ENCODE measurements at places on chromosomes 5 and 9. TPM values are rescaled to one million over a fixed set of nuclear protein-coding genes. Genes with fewer than 3 reads are reported as not detected.
A peak's percentile ranks its signal among the peaks of the same experiment; 100 is the strongest.

GRCh38 chr9:110579034-110579861 lies at the start of gene SVEP1:
SVEP1 (minus strand) TSS chr9:110579741; CDS start chr9:110579543, 198 bp downstream.
- peak; percentile 20 for DNase-seq

BASP1 gene
- 48.8 TPM for total RNA-seq

DNA sequence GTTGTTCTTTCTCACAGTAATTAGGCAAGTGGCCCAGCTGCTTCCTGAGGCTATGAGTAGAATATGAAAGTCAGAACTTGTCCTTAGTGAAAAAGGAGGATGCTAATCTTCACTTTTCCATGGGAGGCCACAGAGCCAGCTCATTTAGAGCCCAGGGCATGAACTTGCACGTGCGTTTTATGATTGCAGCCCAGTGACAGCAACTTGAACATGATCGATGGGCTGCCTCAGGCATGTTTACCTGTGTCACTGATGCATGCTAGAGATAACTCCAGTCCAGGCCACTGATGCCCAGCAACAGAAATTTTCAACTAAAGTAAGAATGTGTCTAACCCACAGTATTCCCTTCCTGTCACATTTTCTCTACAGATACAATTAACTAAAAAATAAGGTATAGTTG lies 179.3 kb downstream of the CTNND2 start:
- no peak for DNase-seq

DNA sequence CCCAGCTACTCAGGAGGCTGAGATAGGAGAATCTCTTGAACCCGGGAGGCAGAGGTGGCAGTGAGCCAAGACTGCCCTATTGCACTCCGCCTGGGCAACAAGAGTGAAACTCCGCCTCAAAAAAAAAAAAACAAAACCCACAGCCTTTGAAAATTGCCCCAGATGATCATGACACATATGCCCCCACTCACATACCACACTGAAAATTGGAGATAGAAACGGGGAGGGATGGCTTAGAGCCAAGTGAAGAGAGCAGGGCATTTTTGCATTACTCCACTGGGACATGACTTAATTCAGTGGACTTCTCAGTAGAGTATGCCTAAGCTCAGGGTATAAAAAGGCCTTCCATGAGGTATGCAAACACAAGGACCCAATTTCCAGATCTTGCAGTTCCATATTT lies 309.3 kb downstream of the BNC2 start:
- no peak for DNase-seq

DNA sequence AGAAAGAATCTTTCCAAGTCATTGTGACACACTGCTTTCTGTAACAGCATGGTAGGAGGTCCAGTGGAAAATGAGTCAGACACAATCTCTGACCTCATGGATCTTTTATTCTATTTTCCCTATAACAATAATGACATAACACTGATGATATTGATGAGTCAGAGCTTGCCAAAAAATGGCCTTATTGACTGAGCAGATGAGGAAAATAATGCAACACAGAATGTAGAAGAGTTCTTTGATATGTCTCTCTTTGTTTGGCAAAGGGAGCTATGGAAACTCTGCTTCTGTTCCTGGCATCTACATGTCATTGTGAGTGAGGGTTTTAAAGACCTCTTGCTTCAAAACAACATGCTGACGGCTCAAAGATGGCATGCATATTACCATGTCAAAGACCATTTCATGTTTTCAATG lies 443.1 kb upstream of the ZNF608 start:
- DNase-seq: no peak

GRCh38 chr5:77993855-77994318 lies 217.7 kb upstream of the TBCA start:
- DNase-seq: no peak

GRCh38 chr5:170342153-170342725 lies 44.7 kb upstream of the LCP2 start:
- DNase-seq: no peak

MLANA gene
- not detected for total RNA-seq

PCDHA11 gene
- 0.21 TPM for total RNA-seq

DNA sequence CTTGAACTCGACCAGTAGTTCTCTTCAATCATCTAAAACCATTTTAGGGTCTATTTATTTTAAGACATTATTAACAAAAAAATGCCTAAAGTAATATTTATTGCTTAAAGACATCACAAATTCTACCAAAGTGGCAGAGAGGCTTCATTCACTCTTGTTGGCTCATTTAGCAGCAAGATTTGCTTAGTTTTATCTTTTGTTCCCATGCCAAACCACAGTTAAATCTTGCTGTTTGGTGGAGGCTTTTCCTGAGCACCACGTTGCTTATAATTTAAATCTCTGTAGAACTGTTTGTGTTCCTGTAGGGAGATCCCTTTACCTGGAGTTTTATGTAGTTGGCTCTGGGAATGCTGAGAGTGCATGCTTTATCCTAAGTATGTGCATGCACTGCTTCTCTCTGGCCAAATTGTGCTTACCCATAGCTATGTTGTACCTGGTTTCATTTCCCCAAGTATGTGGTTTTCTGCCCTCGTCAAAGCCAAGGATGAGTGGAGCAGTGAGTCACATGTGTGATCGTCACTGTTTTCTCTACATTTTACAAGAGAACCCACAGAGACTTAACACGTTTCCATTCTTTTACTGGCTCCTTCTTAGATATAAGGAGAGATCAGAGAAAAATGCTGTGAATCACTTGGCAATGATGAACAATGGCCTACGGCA lies 42.1 kb upstream of the MAST4 start:
- DNase-seq: no peak

DNA sequence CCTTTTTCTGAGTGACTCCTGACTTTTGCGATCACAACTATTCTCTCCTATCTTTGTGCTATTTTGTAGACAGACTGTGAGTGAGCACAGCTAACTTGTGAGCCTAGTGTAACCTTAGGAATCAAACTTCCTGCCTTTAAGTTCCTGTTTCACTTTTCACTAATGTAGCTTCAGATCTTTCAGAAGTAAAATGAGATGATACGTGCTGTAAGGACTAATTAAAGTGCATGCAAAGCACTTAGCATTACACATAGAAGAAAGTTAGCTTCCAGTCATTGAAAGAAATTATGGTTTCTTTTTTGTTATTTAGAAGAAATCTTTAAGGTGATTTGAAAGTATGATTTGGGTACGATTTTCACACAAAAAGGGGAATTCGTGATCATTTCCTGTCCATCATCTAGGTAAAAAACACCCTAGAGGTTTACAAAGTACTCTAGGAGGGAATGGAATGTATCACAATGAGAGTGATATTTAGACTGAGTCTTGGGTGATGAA lies 122.7 kb downstream of the ST8SIA4 start:
- DNase-seq: no peak

CATSPER3 gene
- not detected for total RNA-seq
